Naive thymus-derived CD8-positive, alpha-beta T cell (primary cell): ENCODE measurements at places on chromosomes 7 and 10. TPM values are rescaled to one million over a fixed set of nuclear protein-coding genes. Genes with fewer than 3 reads are reported as not detected.
A peak's percentile ranks its signal among the peaks of the same experiment; 100 is the strongest.

DNA sequence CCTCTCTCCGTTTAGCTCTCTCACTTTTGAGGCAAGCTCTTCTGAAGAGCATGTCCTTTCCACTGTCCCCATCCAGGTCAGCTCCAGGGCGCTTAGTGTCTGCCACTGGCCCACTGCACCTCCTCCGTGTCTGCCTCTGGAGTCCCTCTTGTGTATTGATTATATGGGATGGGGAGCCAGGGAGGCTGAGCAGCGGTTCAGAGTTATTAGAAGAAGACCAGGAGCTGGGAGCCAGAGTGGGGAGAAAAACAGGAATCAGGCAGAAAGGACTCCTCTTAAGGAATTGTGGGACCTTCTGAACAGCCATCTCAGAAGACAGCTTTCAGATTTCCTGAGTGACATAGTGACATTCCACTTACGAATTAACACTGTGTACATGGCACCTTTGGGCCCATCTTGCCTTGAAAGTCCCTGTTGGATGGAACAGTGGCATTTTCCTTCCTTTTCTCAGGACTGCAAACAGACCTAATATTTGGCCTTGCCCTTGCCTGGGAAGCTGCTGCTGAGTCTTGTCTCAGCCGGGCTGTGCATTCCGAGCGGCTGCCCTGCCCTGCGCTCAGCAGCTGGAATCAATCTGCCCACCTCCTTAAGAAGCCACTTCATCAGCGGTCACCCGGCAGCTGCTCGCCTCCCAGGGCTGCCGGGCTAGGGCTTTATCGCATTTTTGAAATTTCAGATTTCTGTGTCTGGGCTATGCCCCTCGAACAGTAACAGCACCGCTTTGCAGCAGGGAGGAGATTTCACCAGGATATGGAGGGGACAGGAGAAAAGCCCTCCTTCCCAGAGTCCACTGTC, 81.1 kb upstream of the PRKG1 start:
- peaks cover 43% of the 10 kb centered on the region for H3K27me3 ChIP-seq
- H3K4me1 ChIP-seq: peaks cover 6% of the 10 kb centered on the region
- peak overlapping the region; percentile 40 for H3K4me3 ChIP-seq
- H3K36me3 ChIP-seq: no peaks in the 10 kb centered on the region
- H3K27ac ChIP-seq: no peak overlapping the region

GRCh38 chr7:131844369-131844768, 287.9 kb upstream of the PODXL start:
- no peaks in the 10 kb centered on the region for H3K4me1 ChIP-seq
- no peak for DNase-seq

DNA sequence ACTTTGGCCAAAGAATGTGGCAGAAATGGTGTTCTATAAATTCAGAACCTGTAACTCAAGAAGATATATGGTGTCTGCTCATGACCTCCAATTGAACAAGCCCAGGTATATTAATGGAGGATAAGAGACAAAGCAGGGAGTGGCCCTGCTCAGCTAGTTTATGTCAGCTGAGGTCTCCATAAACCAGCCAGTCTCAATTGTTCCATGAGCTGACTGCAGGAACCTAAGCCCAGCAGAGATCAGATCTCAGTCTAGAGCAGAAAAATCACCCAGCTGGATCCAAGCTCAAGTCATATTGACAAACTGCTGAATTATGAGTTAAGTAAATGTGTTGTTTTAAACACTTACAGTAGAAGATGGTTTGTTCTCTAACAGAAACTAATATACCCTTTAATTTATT, 105.5 kb upstream of the SGCE start:
- DNase-seq: no peak
- H3K4me3 ChIP-seq: no peak overlapping the region
- H3K27ac ChIP-seq: no peak overlapping the region
- peaks cover 2% of the 10 kb centered on the region for H3K27me3 ChIP-seq

- no peaks in the 10 kb centered on the region for H3K36me3 ChIP-seq
- no peak overlapping the region for H3K27ac ChIP-seq
Observed at GRCh38 chr7:158125091-158125490, 462.5 kb downstream of the PTPRN2 start.

DNA sequence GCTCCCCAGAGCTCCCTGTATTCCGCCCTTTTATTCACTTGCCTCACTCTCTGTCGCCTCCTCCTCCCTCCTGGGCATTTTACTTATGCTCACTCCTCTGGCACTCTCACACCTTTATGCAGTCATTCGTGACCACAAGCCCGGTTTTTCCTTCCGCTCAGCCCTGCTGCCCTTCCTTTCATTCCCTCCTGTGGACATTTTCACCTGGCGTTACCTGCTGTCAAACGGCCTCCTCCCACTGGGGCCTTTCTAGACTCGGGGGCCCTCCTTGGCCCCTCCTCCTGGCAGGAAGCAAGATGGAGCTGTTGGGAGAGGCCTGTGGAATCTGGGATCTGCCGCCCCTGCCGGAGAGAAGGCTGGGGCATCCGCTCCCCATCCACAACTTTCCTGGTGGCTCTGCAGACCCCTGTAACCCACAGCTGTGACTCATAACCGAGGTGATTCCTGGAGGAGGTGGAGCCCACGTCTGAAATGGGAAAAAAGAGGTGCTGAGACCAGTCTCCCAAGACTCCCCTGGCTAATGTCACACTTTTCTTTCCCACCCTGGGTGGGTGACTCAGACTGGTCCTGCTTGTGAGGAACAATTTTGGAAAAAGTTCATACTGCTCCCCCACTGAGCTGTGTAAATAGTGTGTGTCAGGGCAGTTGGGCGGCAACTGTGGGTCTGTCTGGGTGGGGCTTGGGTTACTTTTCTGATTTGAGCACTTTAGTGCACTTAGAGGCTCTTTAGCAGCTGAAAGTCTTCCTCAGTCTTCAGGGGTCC, 1.2 kb downstream of the VCL start:
- peaks cover 14% of the 10 kb centered on the region for H3K4me1 ChIP-seq
- peak overlapping the region; percentile 91 for H3K27ac ChIP-seq
- H3K4me3 ChIP-seq: peak overlapping the region; percentile 88
- no peaks in the 10 kb centered on the region for H3K36me3 ChIP-seq
- no peak for DNase-seq

DNA sequence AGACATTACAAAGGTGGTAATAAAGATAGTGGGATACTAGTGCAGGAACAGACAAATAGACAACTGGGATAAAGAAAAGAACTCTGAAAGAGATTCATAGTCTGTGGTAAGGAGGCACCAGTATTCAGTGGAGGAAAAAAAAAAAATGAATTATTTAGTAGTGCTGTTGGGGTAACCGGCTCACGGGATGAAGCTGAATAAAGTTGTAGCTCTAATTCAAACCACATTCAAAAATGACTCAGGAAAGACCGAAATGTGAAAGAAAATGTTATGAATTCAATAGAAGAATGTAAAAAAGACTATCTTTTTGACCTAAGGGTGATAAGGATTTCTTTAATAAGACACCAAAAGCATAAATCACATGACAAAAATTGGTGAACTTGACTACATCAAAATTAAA, 83.1 kb upstream of the HABP2 start:
- no peak for DNase-seq
- H3K4me3 ChIP-seq: no peak overlapping the region
- H3K36me3 ChIP-seq: peaks cover 6% of the 10 kb centered on the region
- H3K27me3 ChIP-seq: peaks cover under 1% of the 10 kb centered on the region
- H3K27ac ChIP-seq: no peak overlapping the region

GRCh38 chr7:94433224-94433623, 38.5 kb downstream of the COL1A2 start:
- no peak overlapping the region for H3K4me3 ChIP-seq
- no peaks in the 10 kb centered on the region for H3K36me3 ChIP-seq
- no peak for DNase-seq
- H3K27me3 ChIP-seq: peaks cover 19% of the 10 kb centered on the region

GRCh38 chr7:43782768-43783555, 24.5 kb downstream of the BLVRA start:
- peaks cover 5% of the 10 kb centered on the region for H3K36me3 ChIP-seq
- no peak for DNase-seq
- H3K4me3 ChIP-seq: no peak overlapping the region

DNA sequence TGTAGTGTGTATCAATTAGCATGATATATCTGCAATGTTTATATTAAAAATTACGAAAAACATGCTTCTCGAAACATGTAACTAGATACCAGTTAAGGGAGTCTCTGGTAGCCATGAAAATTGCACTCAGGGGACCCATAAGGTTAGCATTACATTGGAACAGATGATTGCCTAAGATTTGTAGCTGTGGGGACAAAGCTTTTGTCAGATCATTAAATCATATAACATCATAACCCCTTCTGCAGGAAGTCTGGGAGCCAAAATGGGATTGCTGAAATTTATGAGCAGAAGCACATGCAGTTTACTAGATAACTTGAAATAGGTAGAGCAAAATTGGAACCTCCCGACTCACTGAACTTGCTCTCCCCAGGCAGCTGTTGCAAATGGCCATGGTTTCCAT, 235.0 kb upstream of the IGFBP3 start:
- H3K36me3 ChIP-seq: no peaks in the 10 kb centered on the region
- no peak for DNase-seq
- no peak overlapping the region for H3K27ac ChIP-seq
- H3K4me3 ChIP-seq: no peak overlapping the region

- DNase-seq: no peak
- no peaks in the 10 kb centered on the region for H3K36me3 ChIP-seq
- peaks cover 8% of the 10 kb centered on the region for H3K4me1 ChIP-seq
- no peak overlapping the region for H3K27ac ChIP-seq
- no peak overlapping the region for H3K4me3 ChIP-seq
Observed at GRCh38 chr7:17131983-17132655, 166.3 kb upstream of the AHR start.

- no peak overlapping the region for H3K4me3 ChIP-seq
- no peak for DNase-seq
- no peaks in the 10 kb centered on the region for H3K4me1 ChIP-seq
- no peaks in the 10 kb centered on the region for H3K36me3 ChIP-seq
- H3K27ac ChIP-seq: no peak overlapping the region
- H3K27me3 ChIP-seq: no peaks in the 10 kb centered on the region
Observed at GRCh38 chr7:122691569-122692235, 7.2 kb downstream of the RNF133 start.

DNA sequence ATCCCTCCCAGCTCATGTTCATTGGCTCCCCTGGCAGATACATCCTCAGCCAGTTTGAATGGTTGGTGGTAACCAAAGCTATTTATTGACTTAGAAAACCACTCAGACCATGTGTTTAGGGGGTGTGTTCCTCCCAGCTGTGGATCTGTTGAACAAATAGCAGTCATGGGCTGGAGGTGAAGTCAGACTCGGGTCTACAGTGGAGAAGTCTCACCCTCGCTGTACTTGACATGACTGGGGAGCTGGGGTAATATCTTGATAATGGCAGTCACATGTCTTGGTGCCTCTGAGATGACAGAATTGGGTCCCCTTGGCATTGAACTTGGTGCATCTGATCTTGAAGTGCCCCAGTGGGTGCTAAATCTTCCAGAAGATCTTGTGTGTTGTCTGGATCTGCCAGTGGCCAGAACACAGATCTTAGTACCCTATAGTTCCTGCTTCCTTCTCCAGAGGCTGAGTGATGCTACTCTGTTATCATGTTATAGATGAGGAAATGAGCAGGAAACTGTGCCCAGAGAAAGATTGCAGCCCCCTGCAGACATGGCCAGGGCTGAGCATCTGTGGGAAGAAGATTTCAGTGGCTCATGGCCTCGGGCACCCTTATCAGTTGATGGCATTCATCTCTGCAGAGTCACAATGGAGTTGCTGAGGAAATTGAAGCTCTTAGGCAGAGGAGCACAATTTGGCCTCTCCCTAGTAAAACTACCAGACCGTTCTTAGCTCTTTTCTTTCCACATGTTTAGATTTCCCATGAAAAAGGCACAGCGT, 50.4 kb downstream of the ADRA2A start:
- no peak for DNase-seq
- no peaks in the 10 kb centered on the region for H3K4me1 ChIP-seq
- H3K27ac ChIP-seq: no peak overlapping the region
- no peaks in the 10 kb centered on the region for H3K36me3 ChIP-seq
- peaks cover 13% of the 10 kb centered on the region for H3K27me3 ChIP-seq

DNA sequence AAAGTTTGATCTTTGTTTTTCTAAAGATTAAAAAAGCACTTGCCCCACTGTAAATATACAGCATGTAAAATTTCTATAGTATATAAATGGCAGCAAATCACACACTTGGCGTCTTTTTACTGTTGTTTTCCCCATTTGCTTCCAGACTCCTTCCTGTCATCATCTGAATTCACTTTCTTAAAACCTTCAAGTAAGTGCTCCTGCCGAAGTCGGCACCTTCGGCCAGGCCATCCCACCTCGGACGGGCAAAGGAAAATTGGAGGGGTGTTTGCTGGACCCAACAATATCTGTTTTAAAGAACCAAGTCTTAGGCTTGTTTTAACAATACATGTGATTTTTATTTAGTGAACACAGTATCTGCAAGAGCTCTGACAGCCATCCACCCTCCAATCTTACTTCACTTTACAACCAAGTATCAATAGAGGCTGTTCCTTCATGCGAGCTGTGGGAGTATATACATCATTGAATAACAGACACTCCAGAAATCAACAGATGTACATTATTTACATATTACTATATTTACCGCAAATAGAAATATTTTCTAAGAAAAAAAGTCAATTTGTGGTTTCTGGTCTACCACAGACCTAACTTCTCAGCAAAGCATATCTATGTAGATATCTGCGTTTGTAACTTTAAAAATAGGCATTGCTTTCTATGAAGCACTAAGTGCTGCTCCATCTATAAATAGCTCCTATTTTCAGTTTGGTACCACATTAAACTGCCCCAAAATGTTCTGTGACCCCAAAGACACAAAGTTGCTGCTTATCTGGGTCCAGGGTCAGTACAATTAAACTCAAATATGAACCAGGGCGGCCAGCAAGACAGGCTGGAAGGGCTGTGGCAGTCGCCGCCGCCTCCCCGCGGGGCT, 110.7 kb downstream of the CYTH3 start:
- H3K27ac ChIP-seq: no peak overlapping the region
- no peak for DNase-seq
- H3K4me1 ChIP-seq: no peaks in the 10 kb centered on the region

DNA sequence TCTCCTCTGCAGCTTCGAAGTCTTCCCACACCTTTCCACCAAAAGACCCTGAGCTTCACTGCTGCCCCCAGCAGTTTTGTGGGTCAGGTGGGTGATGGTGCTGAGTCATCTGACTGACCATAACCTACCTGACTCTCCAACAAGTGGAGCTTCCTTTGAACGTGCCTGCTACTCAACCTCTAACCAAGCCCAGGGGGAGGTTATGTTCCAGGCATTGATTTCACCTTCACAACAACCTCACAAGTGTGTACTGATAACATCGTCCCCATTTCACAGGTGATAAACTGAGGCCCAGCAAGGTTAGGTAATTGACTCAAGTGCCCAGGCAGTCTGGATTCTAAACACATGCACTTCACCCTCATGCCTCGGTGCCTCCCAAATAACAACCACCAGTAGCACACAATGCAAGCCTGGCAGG, 66.7 kb downstream of the DLG5 start:
- H3K4me3 ChIP-seq: no peak overlapping the region
- H3K27me3 ChIP-seq: no peaks in the 10 kb centered on the region
- H3K27ac ChIP-seq: no peak overlapping the region
- H3K4me1 ChIP-seq: no peaks in the 10 kb centered on the region

- no peak for DNase-seq
- peaks cover 1% of the 10 kb centered on the region for H3K27me3 ChIP-seq
- H3K4me3 ChIP-seq: no peak overlapping the region
- no peaks in the 10 kb centered on the region for H3K4me1 ChIP-seq
- H3K27ac ChIP-seq: no peak overlapping the region
Observed at GRCh38 chr7:31253532-31253931, 87.0 kb downstream of the NEUROD6 start.

ZDHHC16 gene
- polyA plus RNA-seq: 20.0 TPM

ZNF467 gene
- 4.8 TPM for polyA plus RNA-seq

TAS2R5 gene
- not detected for polyA plus RNA-seq

TNS3 gene
- polyA plus RNA-seq: not detected

CLDN3 gene
- polyA plus RNA-seq: not detected

ADRB1 gene
- not detected for polyA plus RNA-seq

OR6V1 gene
- not detected for polyA plus RNA-seq

AGR3 gene
- not detected for polyA plus RNA-seq

VSTM2A gene
- polyA plus RNA-seq: not detected

UCN3 gene
- polyA plus RNA-seq: not detected

HSPA12A gene
- not detected for polyA plus RNA-seq

SPDYE11 gene
- not detected for polyA plus RNA-seq
